ENCODE measurements at places on chromosomes 2 and 18.

DNA sequence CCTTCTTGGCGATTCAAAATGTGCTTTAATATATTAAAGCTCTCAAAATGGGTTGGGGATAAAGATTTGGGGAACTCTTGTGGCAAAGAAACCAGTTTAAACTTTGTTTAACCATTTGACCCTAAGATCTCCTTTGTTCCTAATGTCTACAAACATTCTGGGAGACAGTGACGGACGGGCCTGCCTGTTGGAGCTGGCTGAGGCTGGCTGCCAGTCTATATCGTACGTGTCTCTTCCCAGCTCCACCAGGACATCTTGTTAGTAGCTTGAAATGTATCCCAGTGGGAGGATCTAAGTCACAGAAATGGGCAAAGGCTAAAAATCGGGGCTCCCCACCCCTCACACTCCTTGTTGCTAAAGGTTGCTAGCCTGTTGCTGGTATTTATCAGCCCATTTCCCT lies 30.7 kb downstream of the ZNF532 start:
- DNase-seq, result no peak

DNA sequence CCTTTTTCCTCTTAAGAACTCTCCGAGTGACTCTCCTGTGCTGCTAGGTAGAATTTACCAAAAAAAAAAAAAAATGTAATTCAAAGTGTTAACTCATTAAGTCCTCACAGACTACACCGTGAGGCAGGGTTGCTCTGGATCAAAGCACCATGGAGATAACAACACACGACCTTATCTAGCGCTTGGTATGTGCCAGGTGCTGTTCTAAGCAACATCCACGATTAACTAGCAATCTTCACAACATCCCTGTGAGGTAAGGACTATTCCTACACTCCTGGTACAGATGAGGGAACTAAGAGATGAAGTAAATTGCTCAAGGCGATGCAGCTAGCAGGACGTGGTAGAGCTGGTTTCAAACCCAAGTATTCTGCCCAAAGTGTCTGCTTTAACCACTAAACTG lies 1.8 kb downstream of the MOGAT1 start:
- DNase-seq, result no peak

- DNase-seq, result no peak
These were observed 274.1 kb upstream of the CYRIA start for GRCh38 chr2:16939771-16940170.

DNA sequence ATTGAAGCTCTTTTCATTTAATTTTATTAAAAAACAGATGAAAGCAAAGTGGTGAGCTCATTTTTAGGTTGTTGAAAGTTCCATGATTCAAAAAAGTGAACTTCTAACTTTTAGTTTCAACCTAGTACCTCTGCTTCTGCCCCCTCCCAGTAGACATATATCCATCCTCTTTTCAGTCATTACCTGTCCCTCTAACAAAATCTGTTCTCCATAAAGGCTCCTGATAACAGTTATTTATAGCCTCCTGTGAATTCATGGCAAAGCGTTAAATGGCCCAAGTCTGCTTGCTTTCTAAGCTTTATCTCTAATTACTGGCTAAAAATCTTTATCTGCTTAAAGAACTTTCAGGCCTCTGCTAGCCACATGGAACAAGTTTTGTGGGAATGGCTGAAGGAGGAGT lies 148.1 kb downstream of the TTC27 start:
- no peak for DNase-seq

GRCh38 chr2:200193791-200194190 lies 112.7 kb upstream of the SPATS2L start:
- DNase-seq, result no peak

DNA sequence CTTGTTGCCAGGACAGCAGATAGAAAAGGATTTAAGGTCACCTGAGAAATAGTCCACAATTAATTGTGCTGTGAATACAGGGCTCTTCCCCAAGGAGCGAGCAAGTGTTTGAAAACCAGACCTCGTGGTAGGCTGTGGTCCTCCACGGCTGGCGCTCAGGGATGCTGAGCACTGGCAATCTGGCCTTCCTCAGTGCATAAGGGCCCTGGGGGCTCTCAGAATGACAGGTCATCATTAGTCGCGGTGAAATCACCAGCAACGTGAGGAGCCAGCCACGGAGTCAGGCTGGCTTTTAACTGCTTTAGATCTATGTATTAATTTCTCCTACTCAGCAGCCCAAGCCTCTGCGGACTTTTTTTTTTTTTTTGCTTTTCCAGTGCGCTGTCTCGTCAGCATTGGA lies 148.5 kb downstream of the FHOD3 start:
- DNase-seq, result no peak

DNA sequence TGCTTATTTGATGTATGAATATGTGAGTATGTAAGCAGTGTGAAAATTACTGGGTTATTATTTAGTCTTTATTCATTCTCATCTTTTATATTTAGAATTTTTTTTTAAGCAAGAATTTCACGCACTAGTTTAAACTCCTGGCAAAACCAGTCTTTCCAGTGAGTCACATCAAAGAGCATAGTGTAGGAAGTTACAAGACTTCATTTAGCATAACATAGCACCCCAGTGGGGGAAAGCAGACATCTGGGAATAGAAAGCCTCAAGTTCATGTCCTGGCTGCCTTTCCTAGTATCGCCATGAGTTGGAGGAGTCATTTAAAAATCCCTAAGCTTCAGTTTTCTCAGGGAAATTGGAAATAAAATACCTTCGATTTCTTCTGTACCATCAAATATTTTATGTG lies 408.3 kb downstream of the NUP35 start:
- DNase-seq, result no peak

- no peak for DNase-seq
These were observed 27.6 kb upstream of the CALCRL start for GRCh38 chr2:187475499-187476248.

GRCh38 chr18:72114801-72115594 lies 429.1 kb downstream of the CBLN2 start:
- DNase-seq, result no peak

DNA sequence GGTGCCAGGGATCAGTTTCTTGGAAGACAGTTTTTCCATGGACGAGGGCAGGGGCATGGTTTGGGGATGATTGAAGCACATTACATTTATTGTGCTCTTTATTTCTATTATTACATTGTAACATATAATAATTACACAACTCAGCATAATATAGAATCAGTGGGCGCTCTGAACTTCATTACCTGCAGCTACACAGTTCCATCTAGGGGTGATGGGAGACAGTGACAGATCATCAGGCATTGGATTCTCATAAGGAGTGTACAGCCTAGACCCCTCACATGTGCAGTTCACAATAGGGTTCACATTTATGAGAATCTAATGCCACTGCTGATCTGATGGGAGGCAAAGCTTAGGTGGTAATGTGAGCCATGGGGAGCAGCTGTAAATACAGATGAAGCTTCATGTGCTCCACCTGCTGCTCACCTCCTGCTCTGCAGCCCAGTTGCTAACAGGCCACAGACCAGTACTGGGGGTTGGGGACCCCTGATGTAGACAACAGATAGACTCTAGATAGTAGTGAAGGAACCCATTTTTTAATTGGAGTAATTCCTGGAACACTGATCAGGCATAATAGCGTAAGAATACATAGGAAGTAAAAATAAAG lies 41.5 kb upstream of the MC4R start:
- peak; percentile 33 for DNase-seq

DNA sequence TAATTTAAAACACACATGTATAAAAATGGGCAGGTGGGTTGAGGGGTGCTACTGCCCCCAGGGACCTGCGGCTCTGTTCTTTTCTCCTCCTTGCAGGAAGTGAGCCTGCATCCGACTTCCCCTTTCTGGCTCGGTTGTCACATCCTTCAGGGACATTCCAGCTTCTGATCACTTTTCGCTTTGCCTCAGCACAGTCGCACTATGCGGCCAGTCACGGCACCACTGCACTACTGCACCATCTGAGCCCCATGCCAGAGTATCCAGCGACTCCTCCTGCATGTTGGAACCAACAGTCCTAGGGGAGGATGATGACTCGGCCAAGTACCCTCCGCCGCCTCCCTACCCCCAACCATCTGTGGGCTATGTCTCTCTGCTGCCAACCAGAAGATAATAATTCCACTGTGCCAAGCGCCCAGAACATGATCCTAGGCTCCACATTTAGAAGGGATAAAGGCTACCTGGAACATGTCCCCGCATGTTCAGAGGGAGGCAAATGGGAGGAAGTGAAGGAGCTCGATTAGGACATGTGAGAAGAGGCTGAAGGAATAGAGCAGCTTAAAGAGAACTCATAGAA lies 17.6 kb downstream of the CDC42EP3 start:
- no peak for DNase-seq

- no peak for DNase-seq
These were observed 167.5 kb downstream of the SLC39A10 start for GRCh38 chr2:195824478-195824877.

DNA sequence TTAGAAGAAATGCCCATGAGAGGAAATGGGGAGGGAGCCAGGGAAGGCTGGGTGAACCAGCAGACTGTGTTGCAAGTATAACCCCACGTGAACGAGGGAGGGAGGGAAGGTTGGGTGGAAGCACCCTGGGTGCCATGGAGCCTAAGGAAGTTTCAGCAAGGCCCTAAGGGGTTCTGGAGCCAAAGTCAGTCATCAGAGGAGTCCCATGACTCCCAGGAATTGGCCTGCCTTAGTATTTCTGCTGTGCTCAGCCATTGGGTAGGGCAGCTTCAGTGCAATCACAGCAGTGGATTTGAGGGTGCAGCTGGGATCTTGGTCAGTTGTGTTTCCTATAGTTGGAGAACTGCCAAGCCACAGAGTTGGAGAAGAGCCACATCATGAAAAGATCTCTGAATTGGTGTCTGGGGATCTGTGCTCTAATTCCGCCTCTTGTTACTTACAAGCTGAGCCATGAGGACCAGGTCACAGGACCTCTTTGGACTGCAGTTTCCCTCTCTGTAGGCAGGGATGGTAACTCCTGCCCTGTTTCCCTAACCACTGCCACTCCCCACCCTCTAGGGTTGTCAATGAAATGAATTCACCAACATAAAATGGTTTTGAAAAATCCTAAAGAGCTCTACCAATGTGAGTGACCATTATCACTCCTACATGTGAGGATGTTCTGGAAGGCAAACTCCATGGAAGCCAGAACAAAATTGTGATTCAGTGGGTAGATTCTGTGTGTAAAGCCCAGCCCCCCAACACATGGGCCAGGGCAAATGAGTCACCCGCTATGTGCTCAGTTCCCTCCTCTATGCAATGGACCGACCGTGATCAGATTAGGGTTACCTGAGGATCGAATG lies 108.9 kb downstream of the CLIP4 start:
- DNase-seq, result peak; percentile 99

DNA sequence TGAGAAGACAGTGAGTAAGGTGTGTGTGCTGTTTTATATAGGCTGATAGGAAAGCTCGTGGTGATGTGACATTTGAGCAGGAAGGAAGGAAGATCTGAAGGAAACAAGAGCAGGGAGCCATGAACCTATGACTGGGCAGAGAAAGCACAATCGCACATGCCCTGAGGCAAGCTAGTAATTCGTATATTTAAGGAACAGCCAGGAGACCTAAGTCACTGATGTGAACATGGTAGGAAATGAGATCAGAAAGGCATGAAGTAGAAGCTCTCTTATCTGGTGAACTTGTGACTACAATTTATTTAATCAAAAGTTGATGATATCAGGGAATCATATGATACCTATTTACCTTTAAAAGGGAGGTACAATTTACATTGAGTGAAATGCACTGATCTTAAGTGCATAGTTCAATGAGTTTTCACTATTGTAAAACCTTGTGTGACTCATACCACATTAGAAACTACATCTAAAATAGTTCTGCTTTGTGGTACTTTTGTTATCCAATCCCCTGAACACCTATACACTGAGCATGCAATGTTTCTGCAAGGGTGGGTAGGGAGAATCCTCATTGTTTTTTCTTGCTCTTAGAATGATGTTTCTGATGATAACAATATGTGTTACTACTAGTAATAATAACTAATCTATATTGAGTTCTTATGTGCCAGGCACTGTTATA lies 67.5 kb downstream of the GALNT13 start:
- DNase-seq, result no peak

- no peak for DNase-seq
These were observed 61.1 kb downstream of the XRCC5 start for GRCh38 chr2:216170076-216170763.

DNA sequence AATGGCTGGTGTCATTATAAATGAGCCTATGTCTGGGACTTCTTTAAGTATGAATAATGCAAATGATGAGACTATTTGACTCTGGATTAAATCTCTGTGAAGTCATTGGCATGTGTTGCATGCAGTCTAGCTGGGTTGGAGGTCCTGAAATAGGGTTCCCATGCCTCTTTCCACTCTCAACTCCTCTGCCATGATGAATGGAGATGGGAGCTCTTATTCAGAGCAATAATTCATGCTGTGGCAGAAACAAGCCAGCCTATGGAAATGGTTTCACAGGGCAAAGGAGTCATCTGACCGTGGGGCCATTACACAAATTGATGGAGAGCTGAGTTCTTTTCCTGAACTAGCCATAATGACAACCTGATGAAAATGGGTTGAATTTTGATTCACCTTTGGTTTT lies 15.5 kb upstream of the CCDC195 start:
- DNase-seq, result no peak

- DNase-seq, result no peak
These were observed 11.9 kb downstream of the TNS1 start for GRCh38 chr2:217990791-217991465.

DNA sequence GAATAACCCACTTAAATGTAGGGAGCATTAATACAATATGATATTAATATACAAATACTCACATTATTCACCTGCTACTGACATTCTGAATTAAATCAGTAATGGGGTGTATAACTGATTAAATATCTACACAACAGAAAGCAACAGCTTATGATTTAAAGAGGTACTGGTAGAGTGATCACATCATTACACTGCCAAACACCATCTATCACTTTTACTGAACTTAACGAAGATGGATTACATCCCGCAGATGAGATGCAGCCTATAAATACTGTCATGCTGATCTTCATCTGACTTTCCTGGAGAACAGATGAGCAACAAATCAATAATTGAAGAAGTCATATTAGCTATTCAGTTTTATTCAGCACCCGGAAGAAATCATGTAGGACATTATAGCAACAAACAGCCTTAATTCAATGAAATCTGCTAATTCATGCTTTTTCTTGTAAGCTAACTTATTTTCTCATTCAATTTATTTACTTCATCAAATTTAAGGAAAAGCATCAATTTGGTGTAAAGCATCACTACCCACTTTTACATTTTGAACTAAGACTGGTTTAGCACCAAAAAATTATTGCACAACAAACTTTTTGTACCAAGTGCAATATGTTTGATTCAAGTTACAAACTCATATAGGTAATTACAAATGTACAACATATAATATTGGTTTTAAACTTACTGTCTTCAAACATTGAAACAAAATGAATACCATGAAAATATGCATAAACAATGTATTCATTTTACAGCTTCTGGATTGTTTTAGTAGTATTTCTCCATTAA lies 1509.0 kb downstream of the LRP1B start:
- DNase-seq, result no peak

- DNase-seq, result peak; percentile 50
These were observed 12.4 kb downstream of the IL1F10 start for GRCh38 chr2:113080134-113080533.

GRCh38 chr2:28325173-28325566 lies 67.5 kb upstream of the FOSL2 start:
- no peak for DNase-seq
